Activated CD4-positive, CD25-positive, alpha-beta regulatory T cell treated with anti-CD3 and anti-CD28 coated beads, Interleukin-2, amount 50 U/mL, for 24 hours (primary cell): ENCODE measurements at places on chromosomes 5 and 9.

DNA sequence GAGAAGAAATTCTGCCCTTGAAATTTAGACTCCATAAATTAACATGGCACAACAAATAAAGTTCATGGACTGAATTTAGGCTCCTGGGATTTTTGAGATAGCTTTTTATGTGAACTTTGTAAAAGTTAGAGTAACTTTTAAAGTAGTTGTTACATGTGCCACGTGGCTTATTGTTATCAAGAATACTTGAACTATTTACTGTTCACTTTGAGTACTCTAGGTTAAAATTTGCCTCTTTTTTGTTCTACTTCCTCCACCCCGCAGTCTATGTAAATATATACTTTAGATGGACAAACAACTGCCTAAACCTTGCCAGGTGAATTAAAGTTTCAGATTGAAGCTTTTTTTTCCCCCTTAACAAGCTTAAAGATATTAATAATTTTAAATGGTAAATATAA is 457.9 kb downstream of the RAB3C start:
- no peak for ATAC-seq

- ATAC-seq: no peak
Observed at GRCh38 chr5:153276151-153276550, 214.3 kb upstream of the GRIA1 start.

DNA sequence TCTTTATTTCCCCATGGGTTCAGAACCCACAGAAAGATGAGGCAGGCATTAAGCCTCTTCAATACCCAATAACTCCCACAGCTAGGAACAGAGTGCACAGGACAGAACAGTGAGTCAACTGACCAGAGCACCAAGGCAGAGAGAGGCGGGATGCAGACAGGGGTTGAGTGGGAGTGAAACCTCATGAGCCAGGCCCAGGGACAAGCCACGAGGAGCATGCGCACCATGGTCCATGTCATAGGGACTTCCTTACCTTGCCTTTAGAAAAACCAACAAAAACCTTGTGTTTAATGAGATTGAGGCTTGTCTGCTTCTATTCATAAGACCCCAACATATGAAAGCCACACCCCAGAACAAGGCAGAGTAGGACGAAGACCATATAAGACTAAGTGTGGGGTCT is 330.6 kb downstream of the DEPDC1B start:
- no peak for ATAC-seq

DNA sequence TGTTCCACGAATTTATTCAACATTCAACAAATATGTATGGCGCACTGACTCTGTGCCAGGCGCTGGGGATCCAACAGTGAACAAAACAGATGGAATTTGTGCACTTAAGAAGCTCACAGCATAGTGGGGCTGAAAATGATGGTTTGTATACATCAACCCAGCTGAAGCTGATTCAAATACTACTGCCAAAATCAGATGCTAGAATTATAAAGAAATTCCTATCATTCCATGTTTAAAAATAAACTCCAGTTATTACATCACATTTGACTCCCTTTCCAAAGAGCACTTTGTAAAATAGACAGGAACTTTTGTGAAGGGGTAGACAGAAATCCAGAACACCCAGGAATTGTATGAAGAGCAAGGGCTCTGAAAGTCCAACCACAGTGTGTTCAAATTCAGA is 54.1 kb downstream of the ZNF608 start:
- ATAC-seq: no peak

DNA sequence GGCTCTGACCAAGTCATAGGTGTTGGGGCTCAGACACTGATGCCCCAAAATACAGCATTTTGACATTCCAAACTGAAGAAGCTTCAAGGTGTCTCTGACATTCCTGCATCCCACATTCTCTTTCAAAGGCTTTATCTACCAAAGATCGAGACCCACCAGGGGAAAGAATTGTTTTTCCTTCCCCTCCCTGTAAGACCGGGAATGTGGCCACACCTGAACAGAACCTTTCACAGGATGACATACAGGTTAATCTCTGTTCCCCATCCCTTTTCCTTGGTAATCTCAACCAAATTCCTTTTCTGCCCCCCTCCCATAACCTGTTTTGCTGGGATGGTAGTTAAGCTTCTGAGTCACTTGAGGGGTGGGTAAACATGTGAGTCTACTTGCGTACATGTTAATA is 72.3 kb downstream of the IQGAP2 start:
- no peak for ATAC-seq

DNA sequence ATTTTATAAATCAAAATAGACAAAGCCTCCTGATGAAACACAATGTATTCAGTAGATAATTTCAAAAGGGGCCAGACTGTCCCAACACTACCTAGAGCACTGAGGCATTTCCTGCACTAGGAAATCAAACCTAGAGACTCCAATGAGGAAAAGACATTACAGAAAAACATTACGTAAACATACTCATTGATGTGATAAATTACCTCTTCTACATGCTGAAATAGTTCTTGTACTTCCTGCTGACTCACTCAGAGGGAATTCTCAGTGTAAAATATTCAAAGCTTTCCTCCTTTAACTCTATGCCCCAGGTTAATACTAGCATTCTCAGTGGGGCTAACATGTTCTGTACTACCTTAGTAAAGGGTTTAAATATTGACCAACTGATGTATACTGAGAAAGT is 178.0 kb downstream of the ESM1 start:
- ATAC-seq: no peak

GRCh38 chr9:128370367-128370751 is 815 bp upstream of the URM1 start:
- no peak for ATAC-seq

DNA sequence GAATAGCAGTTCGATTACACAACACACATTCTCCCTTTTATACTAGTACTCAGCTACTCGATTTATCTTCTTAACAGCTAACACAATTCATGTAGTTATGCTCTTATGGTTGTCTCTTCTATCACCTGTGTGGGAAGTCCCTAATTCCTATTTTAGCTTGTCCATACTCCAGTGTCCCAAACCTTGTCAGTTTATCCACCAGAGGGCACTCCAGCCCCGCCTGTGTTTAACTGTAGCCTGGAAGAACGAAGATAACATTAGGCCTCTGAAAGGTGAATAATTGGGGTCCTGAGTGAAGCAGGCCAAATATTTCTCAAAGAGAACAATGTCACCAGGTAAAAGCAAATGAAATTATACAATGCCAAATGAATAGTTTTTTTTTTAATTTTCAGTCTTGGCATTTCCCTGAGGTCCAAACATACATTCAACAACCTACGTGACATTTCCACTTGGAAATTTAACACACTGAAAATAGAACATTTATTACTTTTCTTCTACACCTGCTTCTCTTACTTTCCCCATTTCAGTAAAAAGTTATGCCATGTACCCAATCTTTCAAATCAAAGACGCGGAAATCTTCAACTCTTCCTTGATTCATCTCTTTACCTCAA is 560.7 kb downstream of the HTR1A start:
- ATAC-seq: no peak

DNA sequence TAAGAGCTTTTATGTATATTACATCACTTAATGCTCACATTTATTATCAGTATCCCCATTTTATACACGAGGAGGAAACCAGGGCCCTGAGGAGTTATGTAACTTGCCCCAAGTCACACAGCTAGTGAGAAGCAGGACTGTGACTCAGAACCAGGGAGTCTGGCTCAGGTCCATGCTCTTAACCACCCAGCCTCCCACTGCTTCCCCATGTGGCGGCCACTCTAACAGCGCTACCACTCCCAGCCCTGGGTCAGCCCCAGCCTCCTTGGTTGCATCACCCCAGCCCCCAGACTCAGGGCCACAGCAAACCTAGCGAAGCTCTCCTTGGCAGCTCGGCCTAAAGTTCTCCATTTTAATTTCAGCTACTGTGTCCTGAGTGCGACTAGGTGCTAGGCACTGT is 159.1 kb downstream of the PAX5 start:
- no peak for ATAC-seq

GRCh38 chr9:10112798-10113197 is 500.0 kb downstream of the PTPRD start:
- ATAC-seq: no peak

DNA sequence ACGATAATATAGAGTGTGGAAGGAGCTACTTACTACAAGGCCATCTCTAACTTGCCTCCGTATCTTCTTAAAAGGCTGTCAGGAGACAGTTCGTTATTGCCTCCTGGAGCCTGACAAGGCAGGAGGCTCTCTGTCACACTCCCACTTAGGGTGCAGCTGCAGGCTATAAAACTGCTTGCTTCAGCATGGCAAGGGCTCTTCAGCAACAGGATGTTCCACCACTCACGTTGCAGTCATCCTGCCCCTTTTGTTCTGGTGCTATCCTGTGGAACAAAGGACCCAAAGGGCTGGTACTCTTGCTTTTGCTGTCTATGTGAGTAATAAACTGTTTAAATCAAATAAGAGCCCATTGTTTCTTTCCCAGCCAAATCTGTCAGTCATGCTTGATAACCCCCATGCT is 508.9 kb downstream of the NTRK2 start:
- ATAC-seq: no peak

DNA sequence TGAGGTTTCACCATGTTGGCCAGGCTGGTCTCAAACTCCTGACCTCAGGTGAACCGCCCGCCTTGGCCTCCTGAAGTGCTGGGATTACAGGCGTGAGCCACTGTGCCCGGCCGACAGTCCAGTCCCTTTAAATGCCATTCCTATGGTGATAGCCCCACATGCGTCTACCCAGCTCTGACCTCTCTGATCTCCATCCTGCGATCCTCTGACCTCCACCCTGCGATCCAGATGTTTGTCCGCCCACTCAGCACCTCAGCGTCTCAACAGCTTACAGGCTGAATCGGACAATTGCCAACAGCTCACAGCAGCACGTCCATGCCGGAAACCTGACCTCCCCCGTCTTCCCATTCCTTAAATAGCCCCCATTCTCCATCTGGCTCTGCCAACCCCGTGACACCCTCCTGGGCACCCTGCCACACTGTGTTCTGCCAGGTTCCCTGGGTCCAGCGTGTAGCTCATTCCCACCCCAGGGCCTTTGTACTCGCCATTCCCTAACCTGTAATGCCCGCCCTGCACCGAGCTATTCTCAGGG is 44.0 kb upstream of the RNU6ATAC start:
- ATAC-seq: no peak

GRCh38 chr5:38648703-38649291 is 92.4 kb upstream of the LIFR start:
- ATAC-seq: no peak

DNA sequence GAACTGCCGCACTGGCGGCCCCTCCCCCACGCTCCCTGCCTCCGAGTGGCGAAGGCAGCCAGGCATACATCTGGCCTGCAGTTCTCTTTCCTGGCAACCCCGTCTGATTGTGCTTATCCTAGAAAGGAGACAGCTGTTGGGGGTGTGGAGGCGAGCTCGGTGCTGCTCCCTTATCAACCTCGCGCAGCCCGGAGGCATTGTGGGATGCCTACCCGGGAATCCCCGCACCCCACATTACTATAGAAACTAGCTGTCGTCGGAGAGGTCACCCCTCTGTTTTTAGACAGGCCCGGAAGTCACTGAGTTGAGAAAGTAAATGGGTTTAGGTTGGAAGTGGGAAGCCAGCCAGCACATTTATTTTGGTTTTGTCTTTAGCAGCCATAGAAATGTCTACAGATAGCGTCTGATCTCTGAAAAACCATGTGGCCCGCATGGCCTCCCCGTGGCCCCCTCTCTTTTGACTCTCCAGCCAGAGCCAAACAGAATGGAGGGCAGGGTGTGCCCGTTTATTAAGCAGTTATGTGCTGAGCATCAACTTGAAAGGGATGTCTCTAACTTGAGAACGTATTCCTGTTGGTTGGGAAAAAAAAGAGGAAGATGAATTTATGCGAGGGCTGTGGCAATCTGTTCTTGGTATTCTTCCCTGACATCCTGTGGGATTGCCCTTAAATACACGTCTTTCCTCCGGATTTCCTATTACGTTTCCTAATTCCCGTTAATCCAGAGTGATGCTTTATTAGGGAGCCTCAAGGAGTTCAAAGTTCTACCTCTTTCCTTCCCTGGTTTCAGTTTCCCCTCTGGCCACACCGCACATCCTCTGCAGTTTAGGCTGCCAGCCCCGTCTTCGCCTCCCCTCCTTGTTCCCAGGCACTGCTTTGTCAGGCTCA is 3.9 kb downstream of the STC2 start:
- no peak for ATAC-seq

- ATAC-seq: no peak
Observed at GRCh38 chr5:38546691-38547146, 9.7 kb downstream of the LIFR start.

DNA sequence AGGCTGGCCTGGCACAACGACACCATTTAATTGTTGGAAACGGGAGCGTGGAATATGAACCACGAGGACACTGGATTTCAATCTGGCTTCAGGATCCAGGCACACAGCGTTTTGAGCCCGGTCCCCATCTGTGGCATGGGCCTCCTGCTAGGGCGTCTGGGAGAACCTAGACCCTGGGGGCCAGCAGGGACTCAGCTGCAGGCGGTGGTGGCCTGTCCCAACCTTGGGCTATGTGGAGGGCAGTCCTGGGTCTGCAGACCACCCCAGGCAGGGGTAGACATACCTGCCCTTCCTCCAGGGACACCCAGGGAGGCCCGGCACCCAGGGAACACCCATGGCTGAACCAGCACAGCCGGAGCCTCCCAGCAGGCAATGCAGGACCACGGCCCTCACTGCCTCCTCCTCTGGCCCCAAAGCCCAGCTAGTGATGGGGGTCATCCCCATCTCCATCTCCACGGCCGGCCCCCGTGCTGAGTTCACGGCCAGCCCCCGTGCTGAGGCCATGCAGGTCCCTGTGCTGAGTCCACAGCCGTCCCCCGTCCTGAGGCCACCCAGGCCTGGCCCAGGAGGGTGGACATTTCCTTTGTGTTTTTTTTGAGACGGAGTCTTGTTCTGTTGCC is 18.5 kb upstream of the UBAC1 start:
- ATAC-seq: no peak

DNA sequence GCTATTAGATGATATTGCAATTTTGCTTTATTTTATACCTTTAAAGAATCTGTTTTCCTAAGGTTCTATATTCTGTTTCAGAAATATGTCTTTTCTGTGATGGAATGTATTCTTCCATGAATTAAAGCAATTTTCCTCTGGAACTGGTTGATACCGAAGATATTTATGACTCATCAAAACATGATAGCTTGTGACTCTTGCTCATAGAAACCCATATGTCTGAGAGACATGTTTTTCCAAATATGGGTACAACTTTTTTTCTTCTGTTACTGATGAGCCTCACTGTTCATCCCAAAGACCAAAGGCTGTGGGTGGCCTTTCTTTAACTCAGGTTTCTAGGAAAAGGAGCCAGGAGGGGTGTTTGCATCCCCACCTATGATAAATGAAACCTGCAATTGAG is 126.1 kb upstream of the PAPPA start:
- ATAC-seq: no peak

DNA sequence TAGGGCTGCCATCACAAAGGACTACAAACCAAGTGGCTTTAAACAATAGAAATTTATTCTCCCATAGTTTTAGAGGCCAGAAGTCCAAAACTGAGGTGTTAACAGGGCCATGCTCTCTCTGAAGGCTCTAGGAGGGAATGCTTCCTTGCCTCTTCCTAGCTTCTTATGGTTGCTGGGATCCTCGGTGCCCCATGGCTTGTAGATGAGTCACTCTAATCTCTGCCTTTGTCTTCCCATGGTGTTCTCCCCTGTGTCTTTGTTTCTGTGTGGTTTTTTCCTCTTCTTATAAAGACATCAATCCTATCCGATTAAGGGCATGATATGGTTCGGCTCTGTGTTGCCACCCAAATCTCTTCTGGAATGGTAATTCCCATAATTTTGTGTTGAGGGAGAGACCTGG is 178.8 kb upstream of the NREP start:
- no peak for ATAC-seq
